A549 (cell line): ENCODE measurements at places on chromosomes 7 and 10.

GRCh38 chr10:103513380-103514060 lies 20.0 kb downstream of the NEURL1 start:
- no peak for DNase-seq

GRCh38 chr10:110485541-110485940 lies 12.2 kb upstream of the DUSP5 start:
- no peak for DNase-seq

GRCh38 chr10:119817991-119818888 lies 54.4 kb downstream of the MCMBP start:
- no peak for DNase-seq

GRCh38 chr10:62844280-62845011 lies 28.3 kb upstream of the EGR2 start:
- DNase-seq: no peak

- DNase-seq: no peak
These were observed 554.9 kb upstream of the NRP1 start for GRCh38 chr10:33889371-33889770.

- no peak for DNase-seq
These were observed 70.0 kb downstream of the ELAPOR2 start for GRCh38 chr7:86989407-86989806.

GRCh38 chr7:18521945-18522566 lies 26.5 kb downstream of the HDAC9 start:
- no peak for DNase-seq

DNA sequence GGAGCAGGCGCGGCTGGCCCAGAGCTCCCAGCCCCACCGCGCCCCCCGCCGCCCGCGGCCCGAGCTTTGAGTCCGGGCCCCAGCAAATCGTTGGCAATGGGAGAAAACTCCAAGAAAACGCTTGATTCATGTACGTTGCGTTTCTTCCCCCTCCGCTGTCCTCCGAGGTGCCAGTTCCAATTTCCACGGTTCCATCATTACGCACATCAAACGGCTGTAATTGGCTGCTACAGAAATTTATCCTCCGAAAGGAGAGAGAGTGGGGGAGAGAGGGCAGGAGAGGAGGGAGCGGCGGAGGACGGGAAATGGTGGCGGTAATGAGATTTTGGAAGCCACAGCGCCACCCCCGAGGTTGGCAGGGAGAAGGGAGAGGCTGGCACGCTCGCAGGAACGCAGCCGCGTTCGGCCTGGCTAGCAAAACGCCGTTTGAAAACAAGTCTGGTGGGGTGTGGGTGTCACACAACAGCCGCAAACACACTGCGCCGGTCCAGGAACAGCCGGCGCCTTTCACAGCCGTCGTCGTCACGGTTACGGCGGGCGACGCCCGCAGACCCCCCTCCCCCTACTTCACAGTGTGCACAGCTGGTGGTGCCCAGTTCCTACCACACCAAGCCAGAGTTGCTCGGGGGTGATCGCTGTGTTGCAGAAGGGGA lies 57.5 kb downstream of the UNCX start:
- peak; percentile 22 for DNase-seq

DNA sequence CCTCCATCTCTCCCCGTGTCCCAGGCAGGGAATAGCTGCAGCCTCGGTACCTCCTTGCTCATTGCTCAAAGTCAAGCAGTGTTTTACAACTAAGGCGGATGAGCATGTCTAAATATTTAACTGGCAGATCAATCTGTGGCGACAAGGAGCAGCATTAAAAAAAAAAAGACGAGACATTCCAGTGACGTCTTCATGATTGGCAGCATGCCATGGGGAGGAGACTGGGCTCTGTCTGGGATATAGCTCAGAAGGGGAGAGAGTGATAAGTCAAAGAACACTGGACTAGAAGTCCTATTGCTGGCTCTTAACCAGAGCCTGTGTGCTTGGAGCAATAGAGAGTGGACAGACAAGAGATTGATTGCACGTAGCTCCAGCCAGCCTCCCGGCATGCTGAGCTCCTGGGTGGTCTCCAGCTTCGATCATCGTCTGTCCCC lies 287.5 kb upstream of the PODXL start:
- DNase-seq: no peak

- no peak for DNase-seq
These were observed 561.5 kb upstream of the POT1 start for GRCh38 chr7:125491137-125491536.

GRCh38 chr10:104842704-104843103 lies 201.6 kb downstream of the SORCS3 start:
- DNase-seq: no peak

DNA sequence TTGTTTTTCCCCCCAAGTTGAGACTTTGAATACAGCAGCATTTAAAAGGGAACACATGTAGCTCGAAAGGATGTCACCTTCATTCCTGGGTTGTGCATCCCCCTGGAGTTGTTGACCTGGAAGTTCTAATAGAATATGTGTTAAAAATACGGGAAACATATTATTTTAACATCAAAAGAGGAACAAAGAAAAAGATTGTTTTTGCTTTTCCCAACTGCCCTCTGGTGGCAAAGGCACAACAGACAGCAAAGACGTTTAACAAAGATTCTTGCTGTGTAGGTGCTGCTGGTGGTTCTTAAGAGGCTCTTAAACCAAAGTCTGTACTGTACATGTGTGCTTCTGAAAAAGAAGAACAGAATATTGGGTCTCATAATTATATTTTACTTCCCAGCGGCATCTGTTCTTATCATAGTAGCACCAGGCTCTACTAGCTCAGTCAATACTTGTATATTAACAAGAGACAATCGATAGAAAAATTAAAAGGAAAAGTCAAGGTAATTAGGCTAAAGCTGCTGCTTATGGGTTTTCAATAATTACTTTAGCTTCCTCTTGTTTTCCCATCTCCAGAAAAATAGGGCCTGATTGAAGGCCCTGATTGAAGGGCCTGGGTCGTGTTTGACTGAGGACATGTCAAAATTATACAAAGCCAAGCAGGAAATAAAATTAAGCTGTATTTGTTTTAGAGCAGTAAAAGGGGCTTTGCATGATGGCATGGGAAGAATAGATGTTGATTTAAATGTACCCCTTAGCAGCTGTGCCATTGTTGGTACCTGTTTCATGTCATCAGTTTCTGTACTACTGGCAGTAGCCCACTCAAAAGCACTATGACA lies 384.2 kb upstream of the LRGUK start:
- DNase-seq: no peak

GRCh38 chr10:71981015-71981875 lies 17.1 kb downstream of the CHST3 start:
- DNase-seq: no peak

- no peak for DNase-seq
These were observed 857.3 kb upstream of the KCND2 start for GRCh38 chr7:119415682-119416081.

GRCh38 chr7:14752301-14752700 lies 150.2 kb downstream of the DGKB start:
- DNase-seq: no peak

DNA sequence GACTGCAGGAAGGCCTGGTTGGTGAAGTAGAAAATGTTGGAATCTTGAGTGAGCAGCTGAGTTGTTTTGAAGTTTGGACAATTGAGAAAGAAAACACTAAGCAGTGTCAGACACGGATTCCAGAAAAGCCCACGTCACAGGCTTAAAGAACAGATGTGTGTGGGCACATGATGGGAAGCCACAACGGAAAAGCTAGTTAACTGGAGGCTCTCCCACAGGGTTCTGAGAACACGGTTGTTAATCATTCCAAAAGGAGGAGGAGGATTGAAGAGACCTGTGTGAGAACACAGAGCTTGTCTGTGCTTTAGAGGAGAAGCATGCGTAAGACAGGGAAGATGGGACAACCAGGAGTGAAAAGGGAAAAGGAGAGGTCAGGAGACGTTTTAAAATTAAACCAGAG lies 42.6 kb downstream of the SHH start:
- DNase-seq: no peak

DNA sequence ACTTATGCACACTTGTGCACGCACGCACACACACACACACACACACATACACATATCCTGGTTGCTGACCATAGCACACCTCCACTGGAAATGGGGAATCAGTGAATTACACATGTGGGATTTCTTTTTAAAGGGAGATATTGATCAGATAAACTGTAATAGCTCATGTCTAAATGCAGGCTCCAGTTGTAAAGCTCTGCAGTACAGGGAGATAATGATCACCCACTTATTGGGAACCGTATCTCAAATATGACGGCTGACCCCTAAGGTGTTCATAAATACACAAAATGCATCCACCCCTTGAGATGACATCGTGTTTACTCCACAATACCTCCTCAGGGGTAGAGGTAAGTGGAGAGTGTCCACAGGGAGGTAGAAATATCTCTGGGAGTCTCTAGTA lies 79.2 kb downstream of the PLXNA4 start:
- no peak for DNase-seq

DNA sequence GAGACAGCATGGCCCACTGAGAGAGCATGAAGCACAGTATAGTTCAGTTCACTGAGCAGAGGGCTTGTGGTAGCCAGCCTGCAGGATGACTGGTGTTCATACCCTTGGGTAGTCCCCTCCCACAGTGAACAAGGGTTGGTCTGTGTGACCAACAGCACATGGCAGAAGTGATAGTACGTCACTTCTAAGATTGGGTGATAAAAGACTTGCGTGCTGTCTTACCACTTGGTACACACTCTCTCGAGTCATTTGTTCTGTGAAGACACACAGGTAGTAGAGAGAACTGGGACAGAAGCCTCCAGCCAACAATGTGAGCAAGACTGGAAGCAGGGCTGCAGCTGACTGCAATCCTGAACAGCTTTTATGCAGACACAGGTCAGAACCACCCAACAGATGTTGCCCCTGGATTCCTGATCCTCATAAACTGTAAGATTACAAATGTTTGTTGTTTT lies 14.6 kb downstream of the EPC1 start:
- no peak for DNase-seq

- DNase-seq: no peak
These were observed 31.8 kb downstream of the ARHGAP22 start for GRCh38 chr10:48573045-48573444.

DNA sequence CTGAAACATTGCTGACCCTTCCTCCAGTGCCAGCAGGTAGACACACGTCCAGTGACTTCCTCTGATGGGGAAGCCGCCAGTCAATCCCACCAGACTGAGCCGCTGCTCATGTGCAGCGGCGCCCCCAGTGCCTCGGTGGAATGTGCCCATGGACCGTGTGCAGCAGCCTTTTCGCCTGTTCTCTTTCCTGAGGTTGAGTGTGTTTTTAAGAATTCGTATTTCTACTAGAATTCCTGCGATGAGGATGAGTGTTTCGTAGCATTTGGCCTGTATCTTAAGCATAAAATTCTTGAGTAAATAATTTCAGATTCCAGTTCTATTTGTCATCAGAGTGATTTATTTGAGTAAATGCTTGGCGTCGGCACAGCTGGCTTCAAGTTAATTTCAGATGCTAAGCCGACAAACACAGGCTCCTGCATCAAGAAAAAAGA lies 35.4 kb downstream of the BNIP3 start:
- peak; percentile 38 for DNase-seq

DNA sequence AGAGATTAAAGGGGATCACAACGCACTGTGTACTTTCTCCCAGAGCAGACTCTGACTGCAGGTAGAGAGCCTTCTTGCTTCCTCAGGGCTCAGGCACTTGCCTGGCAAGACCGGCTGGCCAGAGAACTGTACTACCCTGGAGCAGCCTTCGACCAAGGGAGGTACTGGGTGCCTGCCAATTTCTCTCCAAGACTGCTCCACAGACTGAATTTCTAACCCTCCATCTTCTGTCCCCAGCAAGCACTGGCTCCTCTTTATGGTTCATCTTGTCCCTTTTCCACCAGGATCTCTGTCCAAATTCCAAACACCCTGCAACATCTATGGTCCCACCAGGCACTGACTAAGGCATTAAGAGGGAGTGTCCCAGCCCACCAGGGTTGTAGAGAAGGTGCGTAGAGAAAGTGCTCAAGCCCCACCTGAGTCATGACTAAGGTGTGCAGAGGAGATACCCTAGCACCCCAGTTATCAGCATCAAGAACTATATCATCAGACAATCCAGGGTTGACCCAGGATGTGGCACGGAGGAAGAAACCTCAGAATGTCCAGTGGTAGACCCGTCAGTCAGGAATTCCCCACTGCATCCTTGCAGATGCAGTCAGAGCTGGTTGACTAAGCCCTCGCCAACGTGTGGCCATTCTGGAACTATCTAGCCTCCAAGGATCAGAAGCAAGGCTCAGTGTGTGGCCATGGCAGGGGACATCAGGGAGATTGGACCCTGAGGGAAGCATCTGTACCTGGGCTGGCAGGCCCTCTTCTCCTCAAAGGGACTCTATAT lies 60.9 kb upstream of the CAMK2B start:
- no peak for DNase-seq

GRCh38 chr10:93245779-93246178 lies 172.1 kb downstream of the CYP26A1 start:
- DNase-seq: no peak

GRCh38 chr10:14048930-14049613 lies 281.7 kb downstream of the FRMD4A start:
- peak; percentile 20 for DNase-seq

DNA sequence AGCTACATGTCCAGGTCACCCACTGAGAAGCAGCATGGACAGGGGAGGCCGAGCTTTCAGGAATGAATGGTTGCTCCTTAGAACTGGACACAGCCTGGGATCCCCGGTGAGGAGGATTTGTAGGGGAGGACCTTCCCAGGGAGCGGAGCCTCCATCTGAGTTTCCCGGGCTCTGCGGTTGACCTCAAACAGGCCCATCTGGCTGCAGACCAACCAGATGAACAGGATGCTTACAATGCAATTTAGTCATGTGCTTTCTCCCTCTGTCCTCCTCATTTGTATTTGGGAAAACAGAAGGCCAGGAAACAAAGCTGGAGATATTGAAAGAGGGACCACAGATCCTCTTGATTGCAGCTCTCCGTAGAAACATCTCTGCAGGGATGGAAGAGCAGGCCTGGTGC lies 104.8 kb downstream of the EMX2 start:
- DNase-seq: no peak

GRCh38 chr7:50978633-50979215 lies 196.0 kb upstream of the GRB10 start:
- DNase-seq: peak; percentile 36

DNA sequence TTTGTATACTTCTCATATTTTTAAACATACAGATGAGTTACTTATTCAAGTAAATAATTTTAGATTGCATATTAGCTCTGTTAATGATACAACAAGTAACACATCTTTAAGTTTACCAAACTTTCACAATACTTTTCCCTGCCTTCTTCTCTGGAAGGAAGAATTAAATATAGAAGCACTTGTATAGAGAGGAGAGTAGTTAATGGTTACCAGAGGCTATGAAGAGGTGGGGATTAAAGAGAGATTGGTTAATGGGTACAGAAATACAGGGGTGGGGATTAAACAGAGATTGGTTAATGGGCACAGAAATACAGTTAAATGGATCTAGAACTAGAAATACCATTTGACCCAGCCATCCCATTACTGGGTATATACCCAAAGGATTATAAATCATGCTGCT lies 20.0 kb upstream of the UCN3 start:
- no peak for DNase-seq

- DNase-seq: no peak
These were observed 334.8 kb upstream of the GALNT17 start for GRCh38 chr7:70797109-70797514.
